Small intestine (tissue), 16 donors: ENCODE measurements at places on chromosomes 13 and 19.

- no peak for DNase-seq
- H3K4me3 ChIP-seq: no peak overlapping the region
- no peaks in the 10 kb centered on the region for H3K4me1 ChIP-seq
Observed at GRCh38 chr13:111623208-111623607, 302.8 kb downstream of the TEX29 start.

DNA sequence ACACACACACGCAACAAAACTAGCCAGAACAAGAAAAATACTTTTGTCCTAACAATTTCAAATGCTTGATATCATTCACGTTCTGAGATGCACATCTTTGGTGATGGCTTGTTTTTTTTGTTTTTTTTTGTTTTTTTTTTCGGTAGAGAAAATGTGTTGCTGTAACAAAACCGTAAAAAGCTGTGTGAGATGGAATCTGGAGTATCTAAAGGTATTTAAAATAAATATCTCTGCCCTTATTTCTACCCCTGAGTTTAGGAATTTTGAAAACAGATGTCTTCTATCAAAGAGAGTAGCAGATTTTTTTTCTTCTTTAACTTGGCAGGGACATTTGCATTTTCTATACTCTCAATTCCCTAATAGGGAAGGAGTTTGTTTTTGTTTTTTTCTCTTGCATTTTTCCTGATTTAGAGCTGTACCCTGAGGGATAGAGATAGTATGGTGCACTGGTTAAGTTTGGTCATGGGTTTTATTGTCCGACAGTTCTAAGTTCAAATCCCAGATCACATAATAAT, 446.6 kb downstream of the KLF5 start:
- no peak overlapping the region for H3K4me3 ChIP-seq
- DNase-seq: no peak
- H3K27me3 ChIP-seq: no peaks in the 10 kb centered on the region

- no peaks in the 10 kb centered on the region for H3K36me3 ChIP-seq
- H3K27ac ChIP-seq: no peak overlapping the region
- no peaks in the 10 kb centered on the region for H3K27me3 ChIP-seq
- no peak for DNase-seq
- no peak overlapping the region for H3K4me3 ChIP-seq
Observed at GRCh38 chr13:76904507-76904906, 18.3 kb upstream of the KCTD12 start.

DNA sequence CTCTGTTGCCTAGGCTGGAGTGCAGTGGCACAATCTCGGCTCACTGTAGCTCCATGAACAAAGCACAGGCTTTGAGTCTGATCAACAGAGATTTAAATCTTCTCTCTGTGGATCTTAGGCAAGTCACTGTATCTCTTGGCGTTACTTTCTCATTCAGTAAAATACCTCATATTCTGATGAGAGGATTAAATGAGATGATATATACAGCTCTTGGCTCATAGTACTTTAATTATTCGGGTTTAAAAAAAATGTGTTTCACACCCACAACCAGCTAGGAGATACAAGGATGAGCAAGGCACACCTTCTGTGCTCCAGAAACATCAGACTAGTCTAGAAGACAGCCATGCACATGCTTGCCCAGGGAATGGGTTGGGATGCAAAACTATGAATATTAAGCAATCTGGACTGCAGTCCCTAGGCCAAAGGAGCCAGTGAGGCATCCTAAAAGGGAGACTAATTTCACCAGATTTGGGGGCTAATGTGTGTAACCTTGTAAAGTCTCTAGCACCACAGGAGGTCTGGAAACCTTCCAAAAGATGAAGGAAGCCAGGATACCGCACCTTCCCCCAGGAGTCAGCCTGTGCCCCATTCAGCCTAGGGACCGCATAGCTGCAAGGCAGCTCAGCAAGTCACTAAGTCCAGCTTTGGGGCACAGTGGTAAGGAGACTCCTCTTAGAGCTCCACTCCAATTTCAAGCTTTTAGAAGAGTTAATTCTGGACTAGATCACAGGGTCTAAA, 2.5 kb downstream of the VPS36 start:
- H3K4me1 ChIP-seq: peaks cover 10% of the 10 kb centered on the region
- no peak overlapping the region for H3K4me3 ChIP-seq
- no peaks in the 10 kb centered on the region for H3K27me3 ChIP-seq
- H3K27ac ChIP-seq: no peak overlapping the region
- DNase-seq: no peak

DNA sequence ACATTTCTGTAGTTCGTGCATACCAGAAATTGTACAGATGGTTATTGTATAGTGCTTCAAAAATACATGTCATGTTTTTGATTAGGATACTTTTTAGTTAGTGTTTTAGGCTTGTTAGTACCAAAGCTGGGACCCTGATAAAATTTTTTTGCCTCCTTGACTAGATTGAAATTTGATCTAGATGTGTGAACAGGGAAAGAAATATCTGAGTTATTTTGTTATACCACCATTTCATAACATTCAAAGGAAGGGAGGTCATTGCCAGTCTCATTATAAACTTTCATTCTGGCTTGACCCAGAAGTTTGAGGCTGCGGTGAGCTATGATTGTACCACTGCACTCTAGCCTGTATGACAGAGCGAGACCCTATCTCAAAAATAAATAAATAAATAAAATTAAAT, 9.0 kb downstream of the LMO7 start:
- no peaks in the 10 kb centered on the region for H3K4me1 ChIP-seq
- H3K4me3 ChIP-seq: no peak overlapping the region
- no peak overlapping the region for H3K27ac ChIP-seq
- H3K36me3 ChIP-seq: no peaks in the 10 kb centered on the region
- no peak for DNase-seq
